ENCODE measurements at places on chromosomes 11 and 22. TPM values are rescaled to one million over a fixed set of nuclear protein-coding genes. Genes with fewer than 3 reads are reported as not detected.

NXPE2 gene
- not detected for total RNA-seq

C11orf97 gene
- not detected for total RNA-seq

- peaks cover 72% of the 10 kb centered on the region for H3K36me3 ChIP-seq
- H3K4me3 ChIP-seq, result no peak overlapping the region
- no peaks in the 10 kb centered on the region for H3K27me3 ChIP-seq
- DNase-seq, result no peak
- no peak overlapping the region for H3K27ac ChIP-seq
- H3K4me1 ChIP-seq, result no peaks in the 10 kb centered on the region
Observed at GRCh38 chr11:33067294-33067693, 27.9 kb downstream of the TCP11L1 start.

DNA sequence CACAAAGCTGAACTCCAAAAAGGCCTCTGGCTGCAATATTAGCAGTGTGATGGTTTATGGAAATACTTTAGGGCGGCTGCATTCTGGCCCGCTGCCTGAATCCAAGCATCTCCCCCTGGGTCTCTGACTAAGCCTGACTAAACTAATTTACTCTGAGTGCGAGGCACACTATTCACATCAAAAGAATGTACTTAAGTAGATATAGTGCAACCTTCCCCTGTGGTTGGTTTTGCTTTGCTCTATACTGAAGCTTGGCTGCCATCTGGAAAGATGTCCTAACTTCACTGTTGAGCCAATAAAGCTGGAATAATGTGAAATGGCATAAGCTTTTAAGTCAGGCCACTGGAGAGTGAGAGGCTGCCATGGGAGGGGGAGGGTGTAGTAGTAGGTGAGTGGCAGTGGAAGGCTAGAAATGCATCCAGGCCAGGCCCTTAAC is 321.6 kb downstream of the AASDHPPT start:
- no peaks in the 10 kb centered on the region for H3K27me3 ChIP-seq
- H3K4me3 ChIP-seq, result no peak overlapping the region

DNA sequence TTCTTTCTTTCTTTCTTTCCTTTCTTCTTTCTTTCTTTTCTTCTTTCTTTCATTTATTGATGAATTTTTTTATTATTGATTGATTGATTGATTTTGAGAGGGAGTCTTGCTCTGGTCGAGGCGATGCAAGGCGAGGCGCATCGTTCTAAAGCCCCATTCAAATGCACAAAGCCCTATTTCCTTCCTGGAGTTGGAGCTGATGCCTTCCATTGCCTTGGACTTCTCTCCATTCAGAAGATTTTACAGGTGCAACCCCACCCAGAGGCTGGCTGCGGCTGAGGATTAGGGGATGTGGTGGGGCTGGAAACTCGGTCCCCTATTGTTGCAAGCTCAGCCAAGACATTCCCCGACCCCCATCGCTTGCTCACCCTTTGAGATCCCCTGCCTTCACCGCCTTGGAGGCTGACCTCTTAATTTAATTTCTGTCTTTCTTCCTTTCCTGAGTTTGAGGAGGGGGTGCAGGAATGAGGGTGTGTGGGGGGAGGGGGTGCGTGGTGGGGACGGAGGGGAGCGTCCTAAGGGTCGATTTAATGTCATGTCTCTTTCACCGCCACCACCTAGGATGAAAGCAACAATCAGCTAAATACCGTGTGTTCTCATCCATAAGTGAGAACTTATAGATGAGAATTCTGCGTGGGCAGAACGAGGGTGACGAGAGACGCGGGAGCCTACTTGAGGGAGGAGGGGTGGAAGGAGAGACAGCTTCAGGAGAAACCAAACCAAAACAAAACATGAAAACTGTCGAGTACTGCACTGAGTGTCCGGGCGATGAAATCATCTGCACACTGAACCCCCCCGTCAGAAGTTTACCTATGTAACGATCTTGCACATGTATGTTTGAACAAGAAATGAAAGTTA is 3913.9 kb upstream of the OR11H1 start:
- H3K4me3 ChIP-seq, result no peak overlapping the region
- H3K4me1 ChIP-seq, result no peaks in the 10 kb centered on the region
- no peaks in the 10 kb centered on the region for H3K27me3 ChIP-seq
- no peak overlapping the region for H3K27ac ChIP-seq
